H54 (cell line): ENCODE measurements at places on chromosomes 5 and 9.

GRCh38 chr5:125659316-125660023, 763.7 kb upstream of the GRAMD2B start:
- DNase-seq, result no peak

DNA sequence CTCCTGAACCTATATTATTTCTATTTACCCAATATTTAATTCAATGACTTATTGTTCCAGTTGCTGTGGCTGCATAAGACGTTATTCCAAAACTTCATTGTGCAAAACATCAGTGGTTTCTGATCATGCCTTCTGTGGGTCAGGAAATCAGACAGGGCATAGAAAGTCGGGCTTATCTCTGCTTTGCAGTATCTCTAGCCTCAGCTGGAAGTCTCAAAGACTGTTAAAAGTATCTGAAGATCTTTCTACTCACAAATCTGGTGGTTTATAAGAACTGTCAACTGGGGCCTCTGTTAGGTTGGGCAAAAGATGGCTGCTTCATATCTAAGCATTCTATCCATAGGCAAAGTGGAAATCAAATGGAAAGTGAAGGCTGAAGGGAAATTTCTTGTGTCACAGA, 687.7 kb upstream of the ARRDC3 start:
- DNase-seq, result no peak

- DNase-seq, result no peak
Observed at GRCh38 chr5:180194410-180195345, 14.3 kb downstream of the RASGEF1C start.

DNA sequence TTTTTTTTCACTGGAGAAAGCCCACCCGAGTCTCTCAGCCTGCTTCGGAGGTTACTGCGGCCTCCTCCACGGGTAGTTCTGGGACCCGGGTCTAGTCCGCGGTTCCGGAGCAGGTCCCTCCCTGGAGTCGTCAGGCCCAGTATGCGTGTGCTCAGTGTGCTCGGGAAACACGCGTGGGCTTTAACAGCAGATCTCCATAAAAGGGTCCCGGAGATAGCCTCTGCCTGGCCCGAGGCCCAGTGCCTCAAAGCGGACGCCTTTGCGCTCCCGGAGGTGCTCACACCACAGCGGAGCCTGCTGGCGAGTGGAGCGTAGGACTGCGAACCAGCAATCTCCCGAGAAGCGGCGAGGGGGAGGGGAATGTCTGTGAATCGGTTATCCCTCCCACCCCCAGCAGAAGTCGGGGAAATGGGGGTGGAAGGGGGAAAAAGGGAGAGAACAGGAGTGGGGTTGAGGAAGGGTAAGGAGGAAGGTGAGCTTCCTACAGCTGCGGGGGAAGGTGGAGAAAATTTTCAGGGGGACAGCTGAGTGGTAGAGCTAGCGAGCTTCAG, 28.7 kb downstream of the CDKN2A start:
- DNase-seq, result no peak

GRCh38 chr5:35598707-35599370, 18.8 kb upstream of the SPEF2 start:
- DNase-seq, result no peak

- DNase-seq, result no peak
Observed at GRCh38 chr5:7080501-7080900, 315.4 kb upstream of the ADCY2 start.

DNA sequence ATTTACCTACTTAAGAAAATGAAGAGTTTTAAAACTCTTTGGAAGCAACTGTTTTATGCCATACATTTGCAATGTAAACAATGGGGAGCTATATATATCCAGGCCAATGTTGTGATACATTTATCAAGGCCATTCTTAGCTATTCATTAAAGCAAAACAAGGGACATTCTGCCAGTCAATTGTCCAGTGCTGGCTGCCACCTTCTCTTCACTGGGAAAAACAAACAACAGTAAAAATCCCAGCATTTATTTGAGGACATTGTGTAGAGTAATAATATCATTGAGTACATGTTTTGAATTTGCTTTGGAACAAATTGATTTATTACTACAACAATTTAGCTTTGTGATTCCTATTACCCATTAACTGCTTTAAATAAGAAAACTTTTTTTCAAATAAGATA, 1107.4 kb downstream of the DTWD2 start:
- DNase-seq, result no peak

- no peak for DNase-seq
Observed at GRCh38 chr9:35826071-35826701, 2.3 kb downstream of the FAM221B start.

DNA sequence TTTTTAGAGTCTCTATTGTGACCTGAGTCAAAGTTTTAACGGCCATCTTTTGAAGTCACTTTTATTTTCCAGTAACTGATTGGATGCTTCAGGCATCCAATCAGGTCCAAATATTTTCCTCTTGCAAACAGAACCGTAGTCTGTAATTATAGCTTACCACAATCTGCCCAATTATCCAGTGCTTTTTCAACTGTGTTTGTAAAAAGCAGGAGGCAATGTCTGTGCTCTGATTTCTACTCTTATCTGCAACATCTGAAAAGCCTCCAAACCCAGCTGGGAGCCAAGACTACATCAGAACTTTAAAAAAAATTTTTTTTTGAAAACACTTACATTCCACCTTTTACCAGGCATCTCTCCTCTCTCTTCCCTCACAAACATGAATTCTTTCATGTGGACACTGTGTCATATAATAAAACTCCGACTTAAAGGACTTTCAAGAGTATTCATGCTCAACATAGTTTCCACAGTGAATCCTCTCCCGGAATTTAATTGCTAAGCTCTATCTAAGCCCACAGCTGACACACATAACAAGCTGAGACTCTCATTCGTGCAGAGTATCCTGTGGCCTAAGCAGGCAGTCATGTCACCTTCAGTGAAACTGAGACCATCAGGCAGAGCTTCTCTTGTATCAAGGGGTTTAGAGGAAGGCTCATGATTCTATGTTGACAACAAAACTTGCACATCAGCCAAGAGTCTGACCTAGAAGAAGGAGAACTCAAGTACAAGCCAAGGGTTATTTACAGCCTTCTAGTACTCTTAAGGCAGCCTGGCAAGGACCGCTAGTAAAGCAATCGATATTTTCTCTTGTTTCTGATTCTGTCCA, 272.7 kb downstream of the TLE1 start:
- DNase-seq, result no peak

- DNase-seq, result no peak
Observed at GRCh38 chr5:140150201-140150600, 24.5 kb downstream of the IGIP start.

GRCh38 chr9:124213396-124213795, 44.4 kb upstream of the NEK6 start:
- no peak for DNase-seq

GRCh38 chr9:73200694-73201452, 49.2 kb downstream of the ANXA1 start:
- no peak for DNase-seq

- DNase-seq, result no peak
Observed at GRCh38 chr9:8694983-8695588, 895.5 kb upstream of the DMAC1 start.

GRCh38 chr5:166625210-166625865, 1666.1 kb upstream of the WWC1 start:
- no peak for DNase-seq

DNA sequence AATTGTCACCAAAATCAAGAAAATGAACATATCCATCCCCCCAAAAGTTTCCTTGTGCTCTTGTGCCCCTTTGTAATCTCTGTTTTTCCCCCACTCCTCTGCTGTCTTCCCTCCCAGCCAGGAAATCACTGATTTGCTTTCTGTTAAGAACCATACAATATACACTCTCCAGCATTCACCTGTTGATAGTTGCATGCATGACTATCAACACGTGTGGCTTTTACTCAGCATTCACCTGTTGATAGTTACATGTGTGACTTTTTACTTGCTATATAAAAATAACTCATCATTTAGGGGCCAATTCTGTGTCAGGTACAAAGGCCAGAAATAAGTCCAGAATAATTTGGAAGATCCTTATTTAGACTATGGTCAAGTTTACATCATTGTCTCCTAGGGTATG, 6.0 kb downstream of the RANBP17 start:
- DNase-seq, result no peak

DNA sequence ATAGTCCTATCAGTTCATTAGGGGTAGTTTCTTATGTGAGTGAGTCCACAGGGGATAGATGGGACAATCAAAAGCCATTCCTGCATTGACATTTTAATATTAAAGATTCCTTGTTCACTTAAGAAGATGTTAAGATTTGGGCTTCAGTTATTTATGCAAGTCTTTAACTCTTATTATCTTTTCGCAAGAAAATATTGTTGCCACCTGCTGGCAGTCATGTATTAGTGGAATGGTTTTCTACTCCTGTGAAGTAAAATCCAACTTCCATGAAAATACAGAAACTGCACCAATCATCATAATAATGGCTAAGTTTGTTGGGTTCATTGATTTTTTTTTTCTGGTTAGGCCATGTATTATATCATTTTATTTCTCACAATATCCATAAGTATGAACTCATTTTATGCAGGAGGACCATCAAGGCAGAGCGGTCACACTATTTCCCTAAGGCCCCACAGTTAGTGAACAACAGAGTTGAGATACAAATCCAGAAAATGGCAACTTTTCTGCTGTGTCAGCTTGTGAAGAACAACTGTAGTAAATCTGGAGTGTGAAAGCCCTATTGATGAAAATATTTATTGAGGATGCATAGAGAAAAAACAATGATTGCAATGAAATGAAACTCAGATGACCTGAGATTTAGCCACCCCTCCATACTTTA, 88.5 kb upstream of the TXNDC8 start:
- DNase-seq, result no peak

- no peak for DNase-seq
Observed at GRCh38 chr5:118990582-118990981, 2.2 kb upstream of the DTWD2 start.

- peak; percentile 10 for DNase-seq
Observed at GRCh38 chr5:75509956-75510355, 1.5 kb downstream of the CERT1 start.
